ENCODE measurements at places on chromosomes 1 and 21. TPM values are rescaled to one million over a fixed set of nuclear protein-coding genes. Genes with fewer than 3 reads are reported as not detected.

The KRTAP11-1 gene
- total RNA-seq: not detected

The TTC22 gene
- 0.76 TPM for total RNA-seq

The NBPF26 gene
- total RNA-seq: 4.8 TPM

The TMPRSS3 gene
- 81.0 TPM for total RNA-seq

- H3K27me3 ChIP-seq: peaks cover 19% of the 10 kb centered on the region
- no peaks in the 10 kb centered on the region for H3K36me3 ChIP-seq
- H3K27ac ChIP-seq: no peak overlapping the region
- no peak overlapping the region for H3K4me3 ChIP-seq
These were observed 127.9 kb upstream of the DUSP10 start for GRCh38 chr1:221869779-221870178.

DNA sequence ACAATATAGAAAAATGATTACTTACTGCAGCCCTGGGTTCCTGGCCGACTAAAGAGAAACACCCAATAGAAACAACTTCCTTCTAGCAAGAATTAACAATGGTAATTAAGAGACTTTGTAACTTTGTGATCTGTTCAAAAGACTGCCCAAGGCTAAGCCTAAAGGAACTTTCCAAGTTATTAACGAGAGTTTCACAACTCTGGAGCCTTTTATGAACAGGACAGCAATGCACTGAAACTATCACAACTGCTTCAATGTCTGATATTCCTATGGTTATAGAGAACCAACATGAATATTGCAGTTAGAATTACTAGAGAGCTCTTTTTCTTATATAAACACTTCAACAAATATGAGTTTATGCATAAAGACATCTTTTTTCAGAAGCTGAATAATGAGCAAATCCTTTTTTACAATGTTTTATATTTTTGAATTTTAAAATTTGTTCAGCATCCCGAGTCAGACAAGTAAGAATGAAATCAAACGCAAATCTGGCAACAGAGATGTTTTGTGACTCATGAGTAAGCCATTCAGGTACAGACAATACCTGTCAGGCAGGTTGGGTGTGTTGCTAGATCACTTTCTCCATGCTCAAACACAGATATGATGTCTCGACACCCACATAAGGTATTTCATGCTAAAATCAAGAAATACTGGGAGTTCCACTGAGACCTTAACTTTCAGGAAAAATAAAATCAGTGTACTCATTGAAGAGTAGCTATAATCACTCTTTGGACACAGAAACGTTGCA lies 22.2 kb upstream of the KCNJ15 start:
- no peak overlapping the region for H3K4me3 ChIP-seq
- peaks cover 3% of the 10 kb centered on the region for H3K27me3 ChIP-seq
- no peaks in the 10 kb centered on the region for H3K36me3 ChIP-seq
- no peak for DNase-seq
- no peak overlapping the region for H3K27ac ChIP-seq
- H3K4me1 ChIP-seq: peaks cover 1% of the 10 kb centered on the region

DNA sequence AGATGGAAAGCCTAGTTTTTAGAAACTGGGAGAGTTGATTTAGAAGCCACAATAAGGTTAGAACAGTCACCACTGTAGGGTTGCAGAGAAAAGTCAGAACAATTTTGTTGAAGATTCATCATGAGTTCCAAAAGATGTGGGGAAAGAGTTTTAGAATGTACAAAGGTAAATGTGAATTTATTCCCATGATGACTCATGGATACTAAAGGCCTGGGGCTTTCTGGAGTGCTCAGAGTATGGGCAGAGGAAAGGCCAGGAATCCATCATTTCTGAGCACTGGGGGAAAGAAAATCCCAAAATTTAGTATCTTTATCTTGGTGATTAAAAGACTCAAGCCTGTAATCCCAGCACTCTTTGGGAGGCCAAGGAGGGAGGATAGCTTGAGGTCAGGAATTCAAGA lies 17.8 kb downstream of the YBX1 start:
- H3K4me1 ChIP-seq: peaks cover 6% of the 10 kb centered on the region
- H3K4me3 ChIP-seq: no peak overlapping the region

DNA sequence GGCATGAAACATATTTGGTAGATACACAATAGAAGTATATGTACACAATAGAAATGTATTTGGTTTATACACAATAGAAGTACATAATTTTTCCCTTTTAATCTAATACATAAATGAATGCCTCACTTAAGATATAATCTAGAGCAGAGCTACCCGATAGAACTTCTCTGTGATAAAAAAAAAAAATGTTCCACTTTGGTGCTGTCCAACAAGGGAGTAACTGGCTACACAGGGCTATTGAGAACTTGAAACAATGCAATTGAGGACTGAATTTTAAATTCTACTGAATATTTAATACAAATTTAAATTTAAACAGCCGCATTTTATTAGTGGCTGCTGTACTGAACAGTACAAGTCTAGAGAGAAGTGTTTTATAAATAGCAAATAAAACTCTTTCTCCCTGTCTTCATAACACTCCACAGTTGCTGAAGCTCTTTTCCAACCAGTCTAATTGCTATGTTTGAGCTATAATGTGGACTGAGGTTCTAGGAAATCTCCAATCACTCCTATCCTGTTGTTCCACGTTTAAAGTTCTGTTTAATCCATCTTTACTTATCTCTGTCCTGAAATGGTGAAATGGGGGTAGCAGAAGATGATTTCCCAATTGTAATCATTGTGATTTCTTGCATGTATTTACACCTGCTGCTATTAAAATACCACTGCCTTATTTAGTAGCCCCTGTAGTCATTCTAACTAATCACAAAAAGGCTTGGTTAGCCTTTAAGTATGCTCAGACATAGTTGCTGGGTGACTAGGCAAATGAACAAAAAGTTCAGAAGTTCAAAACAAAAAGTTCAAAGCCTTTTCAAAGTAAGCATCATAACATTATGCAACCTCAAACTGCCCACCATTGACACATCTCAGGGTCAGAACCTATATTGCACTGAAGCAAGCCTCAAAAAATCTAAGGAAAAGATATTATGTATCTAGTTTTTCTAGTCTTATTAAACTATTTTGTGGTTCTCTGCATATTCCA lies 192.3 kb upstream of the C1orf87 start:
- no peak for DNase-seq
- no peaks in the 10 kb centered on the region for H3K36me3 ChIP-seq
- H3K4me1 ChIP-seq: no peaks in the 10 kb centered on the region
- no peak overlapping the region for H3K4me3 ChIP-seq
- H3K27ac ChIP-seq: no peak overlapping the region

- H3K27me3 ChIP-seq: peaks cover 2% of the 10 kb centered on the region
- H3K4me1 ChIP-seq: no peaks in the 10 kb centered on the region
- no peak overlapping the region for H3K4me3 ChIP-seq
- DNase-seq: no peak
- H3K36me3 ChIP-seq: no peaks in the 10 kb centered on the region
These were observed 59.4 kb upstream of the FAM20B start for GRCh38 chr1:178966312-178966711.

DNA sequence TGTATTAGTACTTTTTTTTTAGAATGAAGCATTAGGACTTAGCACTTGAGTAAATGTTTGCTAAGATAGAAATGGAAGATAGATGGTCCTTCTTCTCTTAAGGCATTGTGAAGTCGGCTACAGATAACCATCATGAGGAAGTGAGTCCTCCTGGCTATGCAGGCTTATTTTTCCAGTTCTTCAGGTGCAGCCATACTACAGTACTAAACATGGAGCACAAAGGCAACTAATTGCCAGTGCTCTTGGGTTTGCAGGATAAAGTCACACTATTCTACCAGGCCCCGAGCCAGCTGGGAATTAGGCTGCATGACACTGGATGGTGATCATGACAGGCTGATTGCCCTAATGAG lies 197.3 kb upstream of the SGIP1 start:
- peak overlapping the region; percentile 96 for H3K27ac ChIP-seq
- DNase-seq: no peak
- peaks cover 54% of the 10 kb centered on the region for H3K4me1 ChIP-seq
- no peaks in the 10 kb centered on the region for H3K27me3 ChIP-seq
- H3K4me3 ChIP-seq: peak overlapping the region; percentile 97

DNA sequence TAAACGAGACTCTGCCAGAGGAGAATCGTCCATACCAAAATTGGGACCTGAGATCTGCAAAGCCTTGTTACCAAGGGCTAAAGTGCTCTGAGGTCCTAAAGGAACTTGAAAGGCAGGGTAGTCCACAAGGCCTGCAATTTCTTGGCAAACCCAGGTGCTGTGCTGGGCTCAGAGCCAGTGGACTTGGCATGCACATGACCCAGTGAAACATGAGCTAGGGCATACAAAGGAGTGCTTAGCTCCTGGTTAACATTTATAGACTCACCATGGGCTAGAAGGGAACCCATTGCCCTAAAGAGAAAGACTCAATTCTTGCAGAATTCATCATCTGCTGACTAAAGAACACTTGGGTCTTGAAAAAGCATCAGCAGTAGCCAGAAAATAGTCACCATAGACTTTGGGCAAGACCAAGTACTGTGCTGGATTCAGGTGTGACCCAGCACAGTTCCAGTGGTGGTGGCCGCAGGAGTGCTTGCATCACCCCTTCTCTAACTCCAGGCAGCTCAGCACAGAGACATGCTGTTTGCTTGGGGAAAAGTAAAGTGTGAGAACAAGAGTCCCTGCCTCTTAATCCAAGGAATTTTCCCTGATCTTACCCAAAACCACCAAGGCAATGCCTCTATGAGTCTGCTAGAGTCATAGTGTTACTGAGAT lies 1069.4 kb upstream of the ADGRL2 start:
- H3K27ac ChIP-seq: no peak overlapping the region
- no peaks in the 10 kb centered on the region for H3K4me1 ChIP-seq
- H3K4me3 ChIP-seq: no peak overlapping the region

DNA sequence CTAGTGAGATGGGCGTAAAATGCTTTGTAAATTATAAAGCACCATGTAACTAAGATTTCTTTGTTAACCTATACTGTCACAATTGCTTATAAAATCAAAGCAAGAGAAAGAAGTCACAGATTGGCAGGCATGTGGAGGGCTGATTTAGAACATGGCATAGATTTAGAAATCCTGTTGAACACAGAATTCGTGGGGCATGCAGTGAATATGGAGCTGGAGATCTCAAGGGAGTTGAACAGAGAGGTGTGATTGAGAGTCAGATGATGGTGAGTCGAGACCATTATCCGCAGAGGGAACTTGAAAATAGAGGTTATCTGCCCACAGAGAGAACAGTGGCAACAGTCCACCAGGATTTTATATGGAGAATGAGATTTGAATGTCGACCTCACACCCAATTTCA lies 27.6 kb downstream of the PBX1 start:
- H3K27me3 ChIP-seq: no peaks in the 10 kb centered on the region
- no peak overlapping the region for H3K27ac ChIP-seq
- no peak overlapping the region for H3K4me3 ChIP-seq
- no peak for DNase-seq
- H3K36me3 ChIP-seq: no peaks in the 10 kb centered on the region

- H3K27me3 ChIP-seq: no peaks in the 10 kb centered on the region
- H3K27ac ChIP-seq: no peak overlapping the region
- H3K36me3 ChIP-seq: no peaks in the 10 kb centered on the region
- no peak for DNase-seq
- H3K4me3 ChIP-seq: no peak overlapping the region
These were observed 407.9 kb upstream of the LYPLAL1 start for GRCh38 chr1:218765753-218766152.

GRCh38 chr1:152873495-152873894 lies 4.6 kb upstream of the SMCP start:
- H3K4me1 ChIP-seq: no peaks in the 10 kb centered on the region
- H3K36me3 ChIP-seq: no peaks in the 10 kb centered on the region
- H3K4me3 ChIP-seq: no peak overlapping the region
- DNase-seq: no peak

DNA sequence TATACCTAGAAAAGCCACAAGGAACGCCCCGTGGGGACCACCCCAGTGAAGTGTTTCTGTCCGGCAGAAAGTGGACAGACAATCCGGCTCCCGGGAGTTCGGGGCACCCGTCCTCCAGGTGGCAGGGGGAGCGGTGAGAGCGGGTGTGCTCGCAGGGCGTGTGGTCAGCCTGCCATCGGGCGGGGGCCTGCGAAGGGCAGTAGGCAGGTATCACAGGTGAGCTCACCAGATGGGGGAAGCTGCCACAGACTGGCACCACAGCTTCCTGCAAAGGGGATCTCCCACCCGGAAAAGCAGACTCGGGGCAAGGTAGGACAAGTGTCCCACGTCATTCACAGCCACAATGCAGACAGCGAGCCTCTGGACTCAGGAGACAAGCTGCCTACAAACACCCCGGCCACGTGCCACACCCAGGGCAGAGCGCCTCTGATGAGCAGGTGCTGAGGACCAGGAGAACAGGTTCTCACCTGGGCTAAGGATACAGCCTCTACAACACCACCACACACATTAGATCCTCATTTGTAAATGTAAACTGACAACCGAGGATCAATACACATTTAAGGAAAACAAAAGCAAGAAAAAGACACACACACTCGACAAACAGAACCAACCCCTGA lies 36.4 kb downstream of the VPS26C start:
- no peaks in the 10 kb centered on the region for H3K27me3 ChIP-seq
- H3K4me3 ChIP-seq: no peak overlapping the region
- H3K4me1 ChIP-seq: peaks cover 10% of the 10 kb centered on the region
- H3K36me3 ChIP-seq: peaks cover 67% of the 10 kb centered on the region

- peaks cover 43% of the 10 kb centered on the region for H3K27me3 ChIP-seq
- H3K36me3 ChIP-seq: no peaks in the 10 kb centered on the region
- no peak overlapping the region for H3K4me3 ChIP-seq
- DNase-seq: no peak
- no peak overlapping the region for H3K27ac ChIP-seq
These were observed 1.8 kb upstream of the WLS start for GRCh38 chr1:68234094-68234493.

DNA sequence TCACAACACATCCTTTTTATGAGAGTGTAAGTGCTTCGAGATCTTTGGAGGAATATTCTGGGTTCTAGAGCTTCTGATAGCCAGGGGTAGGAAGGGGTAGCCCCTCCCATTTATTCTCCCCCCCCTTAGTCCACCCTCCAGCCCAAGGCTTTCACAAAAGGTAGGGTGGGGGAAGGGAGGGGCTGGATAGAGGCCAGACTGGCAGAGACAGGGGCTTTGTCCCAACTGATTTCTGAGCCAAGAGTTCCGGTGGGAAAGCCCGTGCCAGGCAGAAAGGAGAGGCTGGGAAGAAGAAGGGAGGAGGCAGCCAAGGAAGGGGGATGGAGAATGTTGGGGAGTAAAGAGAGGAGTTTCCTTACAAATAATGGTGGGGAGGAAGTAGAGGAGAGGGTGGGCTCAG lies 3.1 kb downstream of the BCAN start:
- no peak for DNase-seq
- H3K4me1 ChIP-seq: peaks cover 19% of the 10 kb centered on the region
- H3K27ac ChIP-seq: no peak overlapping the region
- peaks cover 60% of the 10 kb centered on the region for H3K27me3 ChIP-seq
- no peaks in the 10 kb centered on the region for H3K36me3 ChIP-seq

Data from activated T-helper 2 cell treated with anti-CD3 and anti-CD28 coated beads, Interferon-gamma antibody, Interleukin-2, Interleukin-4, amounts not matched to agents 10 μg/mL and 5 μg/mL and 100 μg/mL, durations not matched to agents 14 hours and 24 hours and 36 hours (primary cell).